ENCODE measurements at places on chromosomes 12 and 14.
A peak's percentile ranks its signal among the peaks of the same experiment; 100 is the strongest.

DNA sequence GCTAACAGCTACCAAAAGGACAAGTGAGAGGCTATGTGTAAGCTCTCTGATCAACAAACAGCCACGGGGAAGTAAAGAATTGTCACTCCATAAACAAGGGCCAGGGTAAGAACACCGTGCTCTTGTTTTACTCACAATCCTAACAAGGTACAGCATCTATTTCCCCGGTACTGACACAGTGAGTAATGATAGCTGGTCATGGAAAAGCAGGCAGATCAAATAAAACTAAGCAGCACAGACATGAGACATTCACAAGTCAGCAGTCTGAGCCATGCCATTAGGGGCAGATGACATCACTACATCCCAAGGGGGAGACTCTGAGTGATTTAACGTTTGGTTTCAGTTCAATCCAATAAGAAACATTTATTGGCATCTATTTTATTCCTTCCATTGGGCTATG lies 54.4 kb downstream of the ARL6IP4 start:
- peak; percentile 10 for DNase-seq

GRCh38 chr12:19144985-19145384 lies 15.5 kb downstream of the PLEKHA5 start:
- DNase-seq = no peak

GRCh38 chr12:44357494-44357893 lies 518.6 kb downstream of the NELL2 start:
- DNase-seq = no peak

DNA sequence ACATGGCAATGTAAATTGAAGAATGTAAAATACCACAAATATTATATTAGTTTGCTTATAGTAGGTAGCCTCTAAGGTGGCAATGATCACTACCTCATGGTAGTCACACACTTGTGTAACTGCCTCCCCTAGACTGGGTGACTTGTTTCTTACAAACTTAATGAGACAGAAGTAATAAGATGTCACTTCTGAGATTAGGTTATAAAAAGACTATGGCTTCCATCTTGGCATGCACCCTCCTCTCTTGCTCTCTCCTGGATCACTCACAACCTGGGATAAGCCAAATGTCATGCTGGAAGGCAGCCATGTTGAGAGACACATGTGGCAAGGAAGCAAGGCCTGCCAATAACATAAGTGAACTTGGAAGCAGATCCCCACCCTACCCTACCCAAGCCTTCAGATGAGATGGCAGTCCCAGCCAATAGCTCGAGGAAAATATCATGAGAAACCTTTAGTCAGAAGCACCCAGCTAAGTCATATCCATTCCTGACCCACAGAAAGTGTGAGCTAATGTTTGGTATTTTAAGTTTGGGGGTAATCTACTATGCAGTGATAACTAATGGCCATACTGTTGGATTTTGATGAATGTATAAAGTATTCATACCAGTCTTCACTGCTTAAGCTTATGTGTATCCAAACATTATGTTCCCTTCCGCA lies 43.3 kb downstream of the PPP1R12A start:
- DNase-seq = no peak

GRCh38 chr14:50931559-50931958 lies 12.7 kb downstream of the PYGL start:
- DNase-seq = no peak

DNA sequence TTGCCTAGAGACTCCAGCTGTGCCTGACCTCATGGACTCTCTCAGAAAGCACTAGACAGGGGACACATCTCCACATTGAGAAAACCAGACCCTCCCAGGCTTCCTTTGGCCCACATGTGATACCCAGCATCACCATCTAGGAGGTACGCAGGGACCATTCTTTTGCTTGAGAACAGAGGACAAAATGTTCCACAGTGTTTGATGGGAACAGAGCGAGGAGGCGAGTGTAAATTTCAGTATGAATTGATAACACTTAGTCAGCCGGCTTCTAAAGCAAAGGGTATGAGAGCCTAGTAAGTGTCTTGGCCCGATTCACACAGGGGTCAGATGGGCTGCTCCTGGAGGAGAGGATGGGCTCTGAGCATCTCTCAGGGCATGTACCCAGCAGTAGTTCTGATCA lies 1052.4 kb downstream of the BCL11B start:
- no peak for DNase-seq

GRCh38 chr14:58488550-58488949 lies 61.0 kb downstream of the KIAA0586 start:
- DNase-seq = peak; percentile 73

DNA sequence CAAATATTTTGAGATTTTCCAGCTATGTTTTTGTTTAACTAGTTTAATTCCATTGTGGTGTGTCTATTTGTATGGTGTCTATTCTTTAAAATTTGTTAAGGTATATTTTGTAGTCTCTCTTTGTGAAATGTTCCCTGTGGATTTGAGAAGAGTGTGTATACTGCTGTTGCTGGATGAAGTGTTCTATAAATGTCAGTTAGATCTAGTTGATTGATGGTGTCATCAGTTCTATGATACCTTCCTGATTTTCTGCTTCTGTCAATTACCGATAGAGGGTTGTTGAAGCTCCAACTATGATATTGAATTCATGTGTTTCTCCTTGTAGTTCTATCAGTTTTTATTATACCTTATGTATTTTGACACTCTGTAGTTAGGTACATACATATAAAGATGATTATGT lies 53.1 kb downstream of the FUT8 start:
- no peak for DNase-seq

DNA sequence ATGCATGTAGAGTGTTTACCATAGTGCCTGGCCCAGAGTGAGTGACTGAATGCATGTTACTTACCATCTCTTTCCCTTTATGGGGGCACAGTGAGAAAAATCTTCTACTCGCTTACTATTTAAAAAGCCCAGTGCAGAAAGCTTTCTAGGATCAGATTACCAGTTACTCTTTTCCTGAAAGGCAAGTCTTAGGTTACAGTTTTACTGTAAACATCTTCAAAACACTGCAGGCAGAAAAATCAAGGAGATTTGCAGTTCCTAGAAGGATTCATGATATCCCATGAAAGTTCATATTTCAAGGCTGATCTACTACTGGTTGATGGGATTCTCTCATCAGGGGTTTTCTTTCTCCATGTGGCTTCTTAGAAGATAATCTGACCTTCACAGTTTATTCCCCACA lies 29.3 kb upstream of the DAAM1 start:
- no peak for DNase-seq

DNA sequence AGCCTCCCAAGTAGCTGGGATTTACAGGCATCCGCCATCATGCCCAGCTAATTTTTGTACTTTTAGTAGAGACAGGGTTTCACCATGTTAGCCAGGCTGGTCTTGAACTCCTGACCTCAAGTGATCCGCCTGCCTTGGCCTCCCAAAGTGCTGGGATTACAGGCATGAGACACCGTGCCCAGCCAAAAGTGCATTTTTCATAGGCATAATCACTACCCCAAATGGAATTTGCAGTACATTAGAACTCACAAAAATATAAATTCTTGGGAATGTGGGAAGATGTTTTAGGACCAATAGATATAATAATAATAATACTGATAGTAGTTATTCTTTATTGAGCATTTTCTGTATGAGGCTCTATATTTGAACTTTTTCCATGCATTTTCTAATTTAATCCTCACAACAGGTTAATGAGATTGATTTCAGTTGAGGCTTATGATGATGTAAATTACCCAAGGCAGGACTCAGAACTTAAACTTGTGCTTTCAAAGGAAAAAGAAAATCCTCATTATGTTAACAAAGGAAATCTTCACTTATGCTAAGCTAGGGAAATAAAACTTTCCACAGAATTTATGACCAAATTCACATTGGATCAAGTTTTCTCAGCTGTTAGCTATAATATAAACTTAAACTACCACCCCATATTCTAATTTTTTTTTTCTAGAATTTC lies 121.6 kb downstream of the SRGAP1 start:
- no peak for DNase-seq

GRCh38 chr12:97168804-97169203 lies 261.7 kb downstream of the NEDD1 start:
- DNase-seq = no peak

DNA sequence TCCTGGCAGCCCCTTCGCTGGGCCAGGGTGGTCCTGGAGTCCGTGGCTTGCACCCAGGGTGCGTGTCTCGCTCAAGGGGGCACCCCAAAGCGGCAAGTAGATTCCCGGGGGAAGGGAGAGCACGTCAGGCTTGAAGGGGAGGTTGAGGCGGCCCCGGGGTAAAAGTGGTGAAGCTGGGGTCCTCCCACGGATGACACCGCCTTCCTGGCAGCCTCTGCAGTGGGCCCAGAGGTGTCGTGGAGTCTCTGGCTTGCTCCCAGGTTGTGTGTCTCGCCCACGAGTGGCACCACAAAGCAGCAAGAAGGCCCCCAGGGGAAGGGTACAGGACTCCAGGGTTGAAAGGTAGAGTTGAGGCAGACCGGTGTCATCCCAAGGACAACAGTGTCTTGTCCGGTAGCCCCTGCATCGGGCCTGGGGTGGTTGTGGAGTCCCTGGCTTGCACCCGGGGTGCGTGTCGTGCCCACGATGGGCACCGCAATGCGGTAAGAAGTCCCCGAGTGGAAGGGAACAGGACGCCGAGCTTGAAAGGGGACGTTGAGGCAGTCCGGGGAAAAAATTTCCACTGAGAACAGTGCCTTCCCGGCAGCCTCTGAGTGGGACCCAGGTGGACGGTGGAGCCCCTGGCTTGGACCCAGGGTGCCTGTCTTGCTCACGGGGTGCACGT lies 158.0 kb upstream of the ALG10B start:
- no peak for DNase-seq

DNA sequence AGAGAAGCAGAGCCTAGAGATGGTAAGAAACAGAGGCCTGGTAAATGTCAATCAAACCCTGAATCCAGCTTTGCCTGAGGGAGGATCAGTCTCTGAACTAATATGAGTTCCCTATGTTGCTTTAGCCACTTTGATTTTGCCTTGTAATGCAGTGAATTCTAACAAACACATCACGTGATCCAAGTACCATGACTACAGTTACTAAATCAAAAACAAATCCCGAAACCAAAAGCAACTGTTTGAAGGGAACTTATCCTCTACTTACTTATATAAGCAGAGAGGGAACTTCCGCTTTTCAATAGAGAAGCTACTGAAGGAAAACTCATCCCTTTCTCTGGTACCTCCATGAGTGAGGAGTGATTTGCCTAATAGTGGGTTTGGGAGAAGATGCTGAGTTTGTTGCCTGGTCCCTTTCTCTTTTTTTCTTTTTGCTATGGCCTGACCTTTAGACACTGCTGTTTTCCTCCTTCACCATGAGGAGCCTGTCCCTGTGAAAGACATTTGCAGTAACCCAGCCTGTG lies 7.7 kb upstream of the PPTC7 start:
- DNase-seq = peak; percentile 99

DNA sequence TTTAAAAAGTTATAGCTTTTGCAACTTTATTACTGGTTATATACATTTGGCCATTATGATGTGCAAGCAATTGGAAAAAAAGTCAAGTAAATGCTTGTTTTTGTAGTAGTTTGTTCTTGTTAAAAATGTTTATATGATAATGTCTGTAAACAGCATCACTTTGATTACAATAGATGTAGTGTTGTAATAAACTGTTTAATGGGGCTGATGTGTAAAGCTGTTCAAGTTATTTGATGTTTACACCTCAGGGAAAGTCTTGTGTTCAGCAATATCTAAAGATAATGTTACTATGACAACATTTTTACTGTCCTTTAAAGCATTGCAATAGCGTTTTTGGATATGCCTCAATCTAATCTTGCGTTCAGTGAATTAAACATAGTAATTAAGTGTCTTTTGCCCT lies 30.4 kb downstream of the CPSF6 start:
- DNase-seq = no peak

DNA sequence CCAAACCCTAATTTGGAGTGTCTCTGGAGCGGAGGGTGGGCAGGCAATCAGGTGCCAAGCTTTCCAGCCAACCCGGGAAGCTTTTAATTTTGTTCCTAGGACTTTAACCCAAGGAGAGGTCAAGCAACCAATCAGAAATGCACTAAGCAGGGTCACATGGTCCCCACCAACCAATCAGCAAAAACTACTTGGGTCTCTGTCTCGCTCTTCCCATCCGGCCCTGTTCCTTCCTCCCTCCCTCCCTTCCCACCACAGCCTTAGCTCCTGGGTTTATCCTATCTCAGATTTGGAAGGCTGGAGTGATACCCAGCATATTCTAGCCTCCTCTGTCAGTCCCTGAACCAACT lies 7.3 kb downstream of the HOXC5 start:
- DNase-seq = no peak

DNA sequence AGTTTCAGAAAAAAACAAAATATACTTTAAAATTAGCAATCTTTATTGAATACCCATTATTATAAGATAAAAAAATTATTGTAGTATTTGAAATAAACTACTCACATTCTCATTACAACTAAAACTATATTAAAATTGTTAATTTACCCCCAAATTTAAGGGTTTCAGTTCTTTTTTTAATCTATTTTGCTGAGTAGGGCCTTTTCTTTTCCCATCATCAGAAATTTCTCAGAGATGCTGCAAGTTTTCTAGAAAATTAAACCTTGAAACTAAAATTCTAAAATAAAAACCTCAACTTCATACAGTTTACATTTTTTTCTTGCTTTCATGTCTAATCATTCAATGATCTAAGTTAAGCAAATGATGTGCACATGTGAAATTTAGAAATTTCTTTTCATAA lies 10.1 kb downstream of the ARMH4 start:
- no peak for DNase-seq

DNA sequence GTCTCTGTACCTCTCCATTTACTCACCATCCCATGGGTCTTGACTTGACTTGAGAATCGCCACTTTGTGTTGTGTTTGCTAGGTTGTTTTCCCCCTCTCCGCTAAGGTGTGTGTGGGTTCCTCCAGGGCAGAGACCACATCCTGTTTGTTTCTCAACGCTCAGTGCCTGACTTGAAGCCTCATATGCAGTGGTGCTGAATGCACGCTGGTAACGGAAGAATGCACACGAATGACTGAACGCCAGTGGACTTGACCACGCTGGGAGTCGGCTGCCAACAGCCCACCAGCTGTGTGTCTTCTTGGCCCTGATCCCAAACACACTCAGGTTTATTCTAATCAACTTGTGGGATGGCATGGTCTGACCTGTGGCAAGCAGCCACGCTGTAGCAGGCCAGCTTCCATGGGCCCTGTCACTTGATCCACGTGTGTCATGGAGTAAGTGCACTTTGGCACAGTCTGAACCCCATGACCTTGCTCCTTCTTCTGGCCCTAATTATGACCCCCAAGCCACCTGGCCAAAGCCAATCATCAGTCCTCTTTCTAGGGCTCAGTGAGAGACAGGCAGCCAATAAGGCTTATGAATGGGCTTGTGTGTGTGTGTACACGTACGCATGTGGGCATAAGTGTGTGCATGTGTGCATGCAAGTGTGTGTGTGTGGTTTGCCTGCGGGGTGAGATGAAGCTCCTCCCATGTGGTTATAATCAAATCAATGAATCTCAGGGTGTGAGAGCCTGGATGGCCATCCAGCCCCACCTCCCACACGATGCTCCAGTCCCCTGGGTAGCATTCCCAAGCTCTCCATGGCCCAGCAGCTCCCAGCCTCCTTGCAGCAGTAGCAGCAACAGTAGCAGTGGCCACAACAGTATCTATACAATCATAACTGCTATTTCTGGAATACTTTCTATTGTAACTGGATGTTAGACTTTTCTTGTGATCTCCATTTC lies 6.4 kb upstream of the TC2N start:
- DNase-seq = no peak

- peak; percentile 90 for DNase-seq
These were observed 16.2 kb downstream of the NOXRED1 start for GRCh38 chr14:77407158-77407557.
